ENCODE measurements at places on chromosomes 1 and 21.

- DNase-seq, result no peak
These were observed 393 bp downstream of the LYSMD1 start for GRCh38 chr1:151165281-151165737.

- DNase-seq, result no peak
These were observed 25.2 kb downstream of the CHODL start for GRCh38 chr21:18269856-18270255.

- DNase-seq, result no peak
These were observed 41.0 kb upstream of the BACH1 start for GRCh38 chr21:29257701-29258100.

- DNase-seq, result no peak
These were observed 90.7 kb downstream of the RIPK4 start for GRCh38 chr21:41676198-41676597.

DNA sequence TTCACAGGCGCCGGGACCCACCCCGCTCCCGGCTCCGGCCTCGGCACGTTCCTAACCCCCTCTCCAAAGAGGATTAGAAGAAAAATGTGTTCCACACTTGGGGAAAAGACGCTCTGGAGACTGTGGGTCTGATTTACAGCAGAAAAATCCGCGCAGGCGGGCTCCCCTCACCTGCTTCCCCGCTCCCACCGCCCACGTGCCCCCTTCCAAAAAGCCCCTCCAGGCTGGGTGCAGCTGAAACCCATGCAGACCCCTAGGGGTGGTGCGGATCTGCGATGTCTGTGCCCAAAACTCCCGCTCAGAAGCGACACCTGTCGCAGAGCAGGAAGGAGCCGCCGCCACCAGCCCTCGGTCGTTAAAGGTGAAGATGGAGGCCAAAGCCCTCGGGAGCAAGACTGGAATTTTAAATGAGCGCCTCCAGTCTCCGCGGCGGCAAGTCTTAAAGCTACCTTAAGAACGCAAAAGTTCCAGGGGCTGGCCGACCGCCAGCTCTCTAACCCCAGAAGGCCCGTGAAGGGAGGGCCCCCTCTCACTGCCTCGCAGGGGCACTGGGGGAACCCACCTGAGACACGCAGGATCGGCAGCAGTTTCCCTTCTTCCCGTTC lies 688 bp upstream of the CHD5 start:
- DNase-seq, result no peak

- DNase-seq, result no peak
These were observed 88.7 kb upstream of the SIM2 start for GRCh38 chr21:36610201-36610600.

DNA sequence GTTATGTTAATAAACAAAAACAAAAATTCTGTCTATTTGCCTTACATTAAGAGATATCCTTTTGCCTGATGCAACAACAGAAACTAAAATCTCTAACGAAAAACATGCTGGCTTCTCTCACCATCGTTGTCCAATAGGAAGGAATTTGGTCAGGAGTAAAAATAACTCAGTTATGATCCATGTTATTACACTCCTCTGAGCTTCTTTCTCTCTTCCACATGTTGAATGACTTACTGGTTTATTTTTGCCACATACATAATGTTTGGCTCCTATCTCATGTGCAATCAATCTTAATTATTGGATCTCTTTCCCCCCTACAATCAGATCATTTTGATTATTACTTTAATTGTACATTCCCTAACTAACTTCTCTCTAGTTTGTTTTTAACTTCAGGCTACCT lies 688.4 kb downstream of the USP25 start:
- DNase-seq, result no peak

Measured in Right ventricle myocardium inferior (tissue), 1 donor.